ENCODE measurements at places on chromosomes 7 and 10.

DNA sequence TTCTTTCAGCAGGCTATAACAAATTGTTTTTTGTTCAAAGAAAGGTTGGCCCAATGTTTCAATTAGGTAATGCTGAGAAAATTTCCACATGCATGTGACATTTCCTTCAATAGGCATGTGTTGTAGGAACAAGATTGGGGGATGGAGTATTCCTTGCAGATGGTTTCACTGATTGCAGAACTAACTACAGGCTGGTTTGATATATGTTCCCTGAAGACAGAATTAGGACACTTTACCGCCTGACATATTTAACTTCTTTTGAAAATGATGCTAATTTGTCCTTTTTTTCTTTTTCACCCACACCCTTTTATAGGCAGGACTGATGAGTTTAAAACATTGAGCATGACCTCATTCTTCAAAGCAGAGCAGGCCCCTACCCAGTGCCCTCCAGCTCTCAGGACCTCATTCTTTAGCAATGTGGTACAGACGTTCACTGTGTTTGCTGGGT, 163.3 kb downstream of the CPED1 start:
- no peak for DNase-seq

DNA sequence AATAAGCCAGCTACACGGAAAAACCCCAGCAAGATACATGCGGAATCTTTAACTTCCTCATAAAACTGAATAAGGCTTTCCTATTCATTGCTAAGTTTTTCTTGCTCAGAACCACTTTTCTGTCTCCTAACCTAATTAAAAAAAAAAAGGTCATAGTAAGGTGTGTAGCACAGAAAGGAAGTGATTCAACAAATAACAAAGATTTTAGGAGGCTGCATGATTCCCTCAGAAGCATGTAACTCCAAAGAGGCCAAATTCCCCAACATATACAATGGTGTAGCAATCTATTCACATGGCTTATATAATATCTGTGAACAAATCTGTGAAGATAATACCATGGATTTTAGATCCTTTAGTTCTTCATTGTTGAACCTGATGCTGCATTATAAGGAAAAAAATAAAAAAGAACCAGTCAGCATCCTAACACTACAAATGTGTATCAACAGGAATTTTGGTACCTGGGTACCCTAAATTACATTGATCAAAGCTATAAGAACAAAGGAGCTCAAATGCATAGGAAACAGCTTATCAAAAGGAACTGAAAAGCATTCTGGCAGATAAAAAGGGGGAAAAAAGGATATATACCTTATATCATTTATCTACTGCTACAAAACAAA, 63.8 kb downstream of the IMMP2L start:
- no peak for DNase-seq

DNA sequence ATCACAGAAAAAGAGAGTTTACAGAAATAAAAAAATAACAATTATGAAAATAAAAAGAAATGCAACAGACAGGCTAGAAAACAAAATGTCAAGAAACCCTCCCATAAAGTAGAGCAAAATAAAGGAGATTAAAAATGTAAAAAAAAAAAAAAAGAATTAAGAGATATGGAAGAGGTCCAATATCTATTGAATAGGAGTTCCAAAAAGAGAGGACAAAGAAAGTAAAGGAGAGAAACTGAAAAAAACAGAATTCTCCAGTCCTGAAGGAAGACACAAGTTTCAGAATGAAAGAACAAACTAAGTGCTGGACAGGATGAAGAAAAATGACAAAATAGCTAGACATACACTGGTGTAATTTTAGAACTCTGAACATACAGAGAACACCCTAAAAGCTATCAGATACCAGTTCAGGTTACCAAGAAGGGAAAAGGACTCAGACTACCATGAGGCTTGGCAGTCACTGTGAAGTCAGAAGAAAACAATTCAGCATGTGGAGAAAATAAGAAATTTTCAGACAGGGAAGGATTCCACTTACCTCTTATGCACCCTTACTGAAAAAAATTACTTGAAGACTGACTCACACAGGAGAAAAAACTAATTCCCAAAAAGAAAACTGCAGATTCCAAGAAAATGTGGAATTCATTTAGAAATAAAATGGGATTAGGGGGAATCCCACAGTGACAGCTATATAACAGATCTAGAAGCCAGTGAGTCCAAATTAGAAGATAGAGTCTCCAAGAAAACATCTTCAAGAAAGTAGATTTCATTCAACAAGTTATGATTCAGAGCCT, 40.4 kb upstream of the ABLIM1 start:
- DNase-seq = no peak

DNA sequence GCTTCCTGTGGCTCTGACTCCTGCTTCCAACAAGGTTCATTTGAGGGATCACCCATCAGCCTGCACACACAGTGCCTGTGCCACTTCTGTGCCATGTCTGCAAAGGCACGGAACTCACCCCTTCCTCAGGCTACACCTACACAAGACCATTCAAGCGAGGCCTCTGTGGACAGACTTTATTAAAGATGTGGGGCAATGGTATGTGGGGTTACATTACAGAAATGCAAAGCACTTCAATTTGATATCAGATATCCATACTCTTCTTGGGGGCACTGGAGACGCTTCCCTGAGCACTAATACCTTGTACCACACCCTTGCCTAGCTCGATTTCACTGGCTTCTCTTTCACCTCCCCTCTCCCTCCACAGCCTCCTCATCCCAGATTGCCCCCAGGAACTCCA, 84.4 kb upstream of the FGL2 start:
- DNase-seq = no peak

GRCh38 chr7:46710927-46711326, 789.9 kb upstream of the IGFBP3 start:
- DNase-seq = no peak

DNA sequence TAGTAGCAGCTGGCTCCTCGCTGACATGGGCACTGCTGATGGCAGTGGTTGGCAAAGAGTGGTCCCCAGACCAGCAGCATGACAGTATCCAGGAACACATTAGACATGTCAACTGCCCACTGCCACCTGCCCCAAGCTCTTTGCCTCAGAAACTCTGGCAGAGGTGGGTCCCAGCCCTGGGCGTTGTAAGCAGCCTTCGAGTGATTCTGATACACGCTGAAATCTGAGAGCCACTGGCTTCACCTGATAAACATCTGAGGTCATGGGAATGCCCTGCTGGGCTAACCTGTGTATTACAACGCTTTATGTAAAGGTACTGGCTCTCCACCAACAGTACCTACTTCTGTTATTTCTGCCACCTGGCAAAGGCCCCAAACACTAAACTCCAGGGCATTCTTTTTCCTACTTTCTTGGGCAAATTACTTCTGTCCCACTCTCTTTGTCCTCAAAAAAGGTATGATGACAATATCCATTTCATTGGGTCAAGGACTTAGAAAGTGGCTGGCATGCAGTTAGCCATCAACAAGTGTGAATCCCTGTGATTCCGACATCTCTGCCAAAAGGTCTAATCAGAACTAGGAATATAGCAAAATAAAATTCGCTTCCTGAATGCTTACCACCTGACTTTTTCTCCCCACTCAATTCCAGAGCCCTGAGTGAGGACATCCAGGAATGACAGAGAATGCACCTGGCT, 9.2 kb downstream of the SGMS1 start:
- DNase-seq = peak; percentile 22

- DNase-seq = no peak
Measured at GRCh38 chr7:90584378-90584777, 11.7 kb upstream of the CDK14 start.

DNA sequence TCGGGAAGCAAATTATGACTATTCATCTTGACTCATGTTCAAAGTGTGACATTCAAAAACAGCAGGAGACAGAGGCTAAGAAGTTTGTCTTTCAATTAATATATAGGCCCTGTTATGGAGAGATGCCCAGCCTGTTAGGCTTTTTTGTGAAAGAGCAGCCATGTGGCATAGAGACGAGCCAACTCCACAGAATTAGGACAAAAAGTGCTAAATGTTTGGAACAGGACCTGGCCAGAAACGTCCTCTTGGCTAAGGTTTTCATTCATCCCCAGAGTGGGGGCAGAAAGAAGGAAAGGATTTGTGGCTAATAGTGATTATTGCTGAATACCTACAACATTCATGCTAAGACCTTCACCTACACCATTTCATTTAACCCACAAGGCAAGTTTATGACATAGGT, 324.7 kb upstream of the NPVF start:
- DNase-seq = no peak

GRCh38 chr7:70573696-70574095, 558.2 kb upstream of the GALNT17 start:
- DNase-seq = no peak

DNA sequence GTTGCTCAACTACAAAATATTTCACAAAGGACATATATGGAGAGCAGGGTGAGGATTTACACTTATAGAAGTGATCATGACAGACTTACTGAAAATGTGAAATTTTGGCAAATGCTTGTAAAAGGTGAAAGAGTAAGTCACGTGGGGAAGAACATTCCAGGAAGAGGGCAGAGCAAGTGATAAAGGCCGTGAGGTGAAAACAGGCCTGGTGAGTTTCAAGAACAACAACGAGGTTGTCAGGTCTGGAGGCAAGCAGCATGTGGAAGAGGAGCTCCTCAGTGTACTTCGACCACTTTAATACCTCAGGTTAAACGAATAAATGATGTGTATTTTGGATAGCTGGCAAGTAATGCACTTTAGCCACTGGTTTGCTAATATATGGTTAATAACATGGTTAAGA, 706.7 kb downstream of the PCDH15 start:
- no peak for DNase-seq

- no peak for DNase-seq
Measured at GRCh38 chr7:130648580-130648979, 20.0 kb downstream of the COPG2 start.

GRCh38 chr10:120782336-120782735, 68.8 kb upstream of the WDR11 start:
- no peak for DNase-seq

- DNase-seq = no peak
Measured at GRCh38 chr7:108972004-108972403, 402.3 kb downstream of the DNAJB9 start.

- no peak for DNase-seq
Measured at GRCh38 chr7:18363751-18364380, 131.7 kb upstream of the HDAC9 start.

DNA sequence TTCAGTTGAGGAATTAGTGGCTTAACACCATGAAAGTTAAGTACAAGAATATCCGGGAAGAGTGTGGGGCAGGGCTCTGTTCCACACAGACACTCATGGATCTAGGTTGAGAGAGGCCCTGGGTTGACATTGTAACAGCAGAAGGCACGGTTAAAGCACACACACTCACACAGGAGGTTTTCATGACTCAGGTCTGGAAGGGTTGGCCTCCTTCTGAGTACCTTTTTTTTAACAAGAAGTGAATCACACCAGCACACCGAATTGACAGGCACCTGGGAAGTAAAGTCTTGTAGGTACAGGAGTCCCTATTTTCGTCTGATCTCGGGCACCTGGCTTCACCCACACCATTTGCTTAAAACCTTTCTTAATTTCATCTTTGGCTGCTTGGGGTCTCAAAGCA, 509.4 kb upstream of the ADARB2 start:
- no peak for DNase-seq

DNA sequence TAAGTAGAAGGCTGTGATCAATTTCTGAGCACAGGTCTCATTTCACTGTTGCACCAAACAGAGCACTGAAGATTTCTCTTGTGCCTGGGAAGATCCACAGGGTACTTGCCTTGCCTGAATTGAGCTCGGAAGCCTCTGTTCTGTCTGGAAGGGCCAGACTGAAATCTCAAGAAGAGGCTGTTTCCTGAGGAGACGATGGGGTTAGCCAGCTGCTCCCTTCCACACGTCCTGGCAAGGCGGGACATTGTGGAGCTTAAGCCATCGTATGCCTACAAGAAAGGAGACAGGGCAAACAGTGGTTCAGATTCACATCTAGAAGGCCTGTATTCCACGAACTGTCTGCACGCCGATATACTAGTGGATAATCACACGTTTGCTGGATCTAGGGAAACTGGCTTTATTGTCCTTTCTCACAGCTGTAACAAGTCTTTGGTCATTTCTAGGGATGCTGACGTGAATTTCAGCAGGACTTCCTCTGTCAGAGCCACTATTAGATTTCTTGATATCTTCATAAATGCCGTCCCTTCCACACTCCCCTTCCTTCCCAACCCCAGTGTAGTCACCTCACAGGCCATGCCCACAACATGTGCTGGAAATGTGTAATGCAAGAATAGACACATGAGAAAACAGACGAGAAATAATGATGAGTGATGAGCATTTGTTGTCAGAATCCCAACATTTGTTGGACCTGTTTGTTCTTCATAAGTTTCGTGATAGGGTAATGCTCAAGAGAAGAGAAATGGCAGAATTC, 137.2 kb upstream of the RSU1 start:
- DNase-seq = no peak

GRCh38 chr7:27491534-27491933, 171.1 kb downstream of the HIBADH start:
- DNase-seq = no peak

DNA sequence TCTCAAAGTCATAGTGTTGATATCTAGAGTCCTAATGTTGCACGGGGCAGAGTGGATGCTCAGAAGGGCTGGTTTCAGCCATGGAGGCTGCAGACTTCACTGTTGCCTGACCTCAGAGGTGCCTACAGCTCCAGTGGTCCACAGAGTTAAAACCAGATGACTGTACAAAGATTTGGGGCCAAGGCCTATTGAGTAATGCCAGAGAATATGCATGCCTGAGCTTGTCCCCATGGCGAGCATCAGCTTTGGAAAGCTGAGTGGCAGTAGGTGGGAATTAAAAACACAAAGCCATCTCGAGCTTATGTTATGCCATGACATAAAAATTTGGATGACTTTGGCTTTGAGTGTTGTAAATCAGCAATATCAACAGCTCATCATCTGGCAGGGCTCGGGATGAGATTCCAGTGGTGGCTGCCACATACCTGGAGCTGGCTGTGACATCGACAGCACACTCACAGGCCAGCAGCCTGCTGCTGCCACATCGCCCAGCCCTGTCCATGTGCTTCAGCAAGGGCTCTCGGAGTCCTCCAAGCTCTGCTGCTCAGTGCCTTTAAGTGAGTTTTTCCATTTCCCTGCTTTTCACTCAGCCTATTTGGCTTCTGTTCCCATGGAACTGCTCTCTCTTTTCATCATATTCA, 379.6 kb downstream of the TNS3 start:
- DNase-seq = no peak

- peak; percentile 13 for DNase-seq
Measured at GRCh38 chr7:136086712-136087111, 109.6 kb upstream of the MTPN start.

- no peak for DNase-seq
Measured at GRCh38 chr7:16211402-16211925, 209.9 kb downstream of the CRPPA start.

DNA sequence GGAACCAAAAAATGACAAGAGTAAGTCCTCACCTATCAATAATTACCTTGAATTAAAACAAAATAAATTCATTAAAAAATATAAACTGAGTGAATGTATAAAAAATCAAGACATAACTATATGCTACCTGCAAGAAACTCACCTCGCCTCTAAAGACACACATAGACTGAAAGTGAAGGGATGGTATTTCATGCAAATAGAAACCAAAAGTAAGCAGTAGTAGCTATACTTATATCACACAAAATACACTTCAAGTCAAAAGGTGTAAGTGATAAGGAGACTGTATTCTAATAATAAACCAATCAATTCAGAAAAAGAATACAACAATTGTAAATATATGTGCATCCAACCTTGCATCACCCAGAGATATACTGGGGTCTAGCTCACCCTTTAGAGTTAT, 332.6 kb downstream of the SH2D4B start:
- DNase-seq = no peak

GRCh38 chr10:72525689-72526088, 100.2 kb downstream of the MICU1 start:
- DNase-seq = no peak
